ENCODE measurements at places on chromosomes 16 and 17.

DNA sequence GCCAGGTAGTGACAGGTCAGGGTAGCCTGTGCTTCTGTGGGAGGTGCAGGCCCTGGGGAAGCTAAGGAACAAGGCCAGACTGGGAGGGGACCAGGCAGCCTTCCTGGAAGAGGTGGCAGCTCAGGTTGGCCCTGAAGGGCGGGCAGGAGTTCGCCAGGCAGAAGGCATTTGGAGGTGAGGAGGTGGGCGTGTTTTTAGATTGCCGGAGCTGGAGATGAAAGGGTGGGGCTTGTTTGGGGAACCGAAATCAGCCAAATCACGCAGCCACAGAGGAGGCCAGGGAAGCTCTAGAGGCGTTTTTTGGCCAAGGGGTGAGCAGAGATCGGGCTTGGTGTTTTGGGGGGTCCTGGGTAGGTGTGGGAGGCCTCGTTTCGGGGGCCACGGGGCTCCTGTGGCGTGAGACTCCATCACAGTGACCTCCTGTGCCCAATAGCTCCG lies 7.6 kb downstream of the ADCY7 start:
- no peak for DNase-seq

- no peak for DNase-seq
These were observed 6.0 kb downstream of the TIMM22 start for GRCh38 chr17:1002771-1003555.

DNA sequence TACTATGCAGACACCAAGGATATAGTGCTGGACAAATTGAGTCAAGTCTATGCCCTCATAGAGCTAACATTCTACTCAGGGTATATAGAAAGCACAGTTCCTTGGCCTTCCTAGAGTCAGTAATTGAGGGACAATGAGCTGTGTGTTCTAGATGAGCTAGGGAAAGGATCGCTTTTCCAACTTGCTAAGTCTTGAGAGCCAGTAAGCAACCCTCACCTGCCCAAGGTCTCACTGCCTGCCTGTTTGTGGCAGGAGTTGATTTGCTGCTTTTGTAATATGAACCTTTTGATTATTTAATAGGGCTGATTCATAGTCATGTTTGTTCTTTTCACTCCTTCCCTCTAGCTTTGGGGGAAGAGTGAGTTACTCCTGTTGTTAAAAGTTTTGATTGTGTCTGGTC lies 6.5 kb downstream of the DDX42 start:
- no peak for DNase-seq

DNA sequence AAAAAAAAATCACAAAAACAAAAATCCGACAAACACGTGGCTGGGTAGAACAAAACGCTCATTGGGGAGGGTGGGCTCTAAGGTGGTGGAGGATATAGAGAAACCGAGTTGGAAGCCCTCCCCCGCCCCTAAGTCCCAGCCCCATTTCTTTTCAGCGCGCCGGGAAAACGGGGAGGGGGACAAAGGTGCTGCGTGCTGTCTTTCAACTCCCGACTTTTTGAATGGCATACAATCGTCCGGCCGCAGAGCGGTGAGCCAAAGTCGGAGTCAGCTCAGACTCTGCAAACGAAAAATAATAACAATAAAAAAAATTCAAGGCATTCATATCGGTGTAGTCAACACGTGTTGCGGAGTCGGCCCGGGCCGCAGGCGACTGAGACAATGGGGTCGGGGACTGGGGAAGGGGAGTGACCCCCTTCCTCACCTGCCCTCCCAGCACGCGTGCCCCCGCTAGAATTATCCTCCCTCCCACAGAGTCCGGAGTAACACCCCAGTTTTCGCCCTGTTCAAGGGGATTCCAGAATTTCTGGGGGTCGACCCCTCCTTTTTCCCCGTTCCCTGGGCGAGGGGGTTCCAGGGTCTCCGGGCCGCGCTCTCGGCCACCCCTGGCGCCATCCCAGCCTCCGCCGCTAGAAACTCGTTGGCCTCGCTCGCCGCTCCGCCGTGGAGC lies 1.7 kb upstream of the IGF2BP1 start:
- DNase-seq = no peak

GRCh38 chr16:56741399-56741798 lies 11.5 kb downstream of the NUP93 start:
- no peak for DNase-seq

GRCh38 chr16:52271088-52271750 lies 275.7 kb downstream of the TOX3 start:
- DNase-seq = no peak

- DNase-seq = no peak
These were observed 162.2 kb upstream of the TOM1L1 start for GRCh38 chr17:54738496-54738895.

- no peak for DNase-seq
These were observed 183.6 kb downstream of the MYO1D start for GRCh38 chr17:32693194-32693897.

DNA sequence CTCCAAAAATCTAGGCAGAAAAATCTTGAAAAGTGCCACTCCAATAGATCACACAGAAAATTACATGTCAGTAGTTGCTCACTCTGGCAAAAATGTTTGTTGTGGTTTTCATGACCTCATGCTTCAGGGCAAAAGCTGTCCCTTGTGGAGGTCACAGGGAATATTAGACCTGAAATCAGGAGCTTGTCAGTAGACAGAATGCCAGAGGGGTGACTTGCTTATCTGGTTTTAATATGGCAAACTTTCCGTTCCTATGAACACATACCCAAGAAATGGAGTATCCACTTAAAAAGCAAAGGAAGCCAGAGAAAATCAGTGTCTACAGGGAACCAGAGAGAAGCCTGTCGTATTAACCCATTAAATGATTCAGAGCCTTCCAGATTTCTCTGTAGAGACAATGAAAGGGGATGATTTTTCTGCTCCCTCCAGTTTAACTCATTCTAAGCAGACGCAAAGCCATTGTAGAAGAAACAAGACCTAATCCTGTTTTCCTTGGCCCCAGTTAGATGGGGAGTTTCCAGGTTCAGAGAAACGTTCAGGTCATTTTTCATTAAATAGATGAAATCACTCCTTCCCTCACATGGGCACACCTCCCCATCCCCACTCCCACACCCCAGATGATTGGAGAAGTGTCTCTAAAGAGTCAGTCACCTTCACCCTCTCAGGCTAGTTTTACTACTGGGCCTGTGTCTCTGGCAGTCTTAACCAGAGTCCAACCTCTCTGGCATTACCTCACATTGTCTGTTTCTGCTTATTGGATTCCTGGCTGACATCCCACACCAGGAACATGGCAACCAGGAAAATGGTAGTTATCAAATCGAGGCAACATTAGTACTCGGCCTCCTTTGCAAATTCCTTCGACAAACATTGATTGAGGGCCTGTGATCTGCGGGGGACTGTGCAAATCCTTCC lies 6.0 kb downstream of the SOX9 start:
- DNase-seq = no peak

- DNase-seq = no peak
These were observed 8.4 kb upstream of the ARHGAP17 start for GRCh38 chr16:25023556-25023955.

GRCh38 chr16:69179328-69180010 lies 7.5 kb upstream of the SNTB2 start:
- no peak for DNase-seq

- no peak for DNase-seq
These were observed 21.8 kb downstream of the CDH8 start for GRCh38 chr16:62014319-62014923.

GRCh38 chr17:82970067-82970466 lies 109.3 kb upstream of the METRNL start:
- no peak for DNase-seq

DNA sequence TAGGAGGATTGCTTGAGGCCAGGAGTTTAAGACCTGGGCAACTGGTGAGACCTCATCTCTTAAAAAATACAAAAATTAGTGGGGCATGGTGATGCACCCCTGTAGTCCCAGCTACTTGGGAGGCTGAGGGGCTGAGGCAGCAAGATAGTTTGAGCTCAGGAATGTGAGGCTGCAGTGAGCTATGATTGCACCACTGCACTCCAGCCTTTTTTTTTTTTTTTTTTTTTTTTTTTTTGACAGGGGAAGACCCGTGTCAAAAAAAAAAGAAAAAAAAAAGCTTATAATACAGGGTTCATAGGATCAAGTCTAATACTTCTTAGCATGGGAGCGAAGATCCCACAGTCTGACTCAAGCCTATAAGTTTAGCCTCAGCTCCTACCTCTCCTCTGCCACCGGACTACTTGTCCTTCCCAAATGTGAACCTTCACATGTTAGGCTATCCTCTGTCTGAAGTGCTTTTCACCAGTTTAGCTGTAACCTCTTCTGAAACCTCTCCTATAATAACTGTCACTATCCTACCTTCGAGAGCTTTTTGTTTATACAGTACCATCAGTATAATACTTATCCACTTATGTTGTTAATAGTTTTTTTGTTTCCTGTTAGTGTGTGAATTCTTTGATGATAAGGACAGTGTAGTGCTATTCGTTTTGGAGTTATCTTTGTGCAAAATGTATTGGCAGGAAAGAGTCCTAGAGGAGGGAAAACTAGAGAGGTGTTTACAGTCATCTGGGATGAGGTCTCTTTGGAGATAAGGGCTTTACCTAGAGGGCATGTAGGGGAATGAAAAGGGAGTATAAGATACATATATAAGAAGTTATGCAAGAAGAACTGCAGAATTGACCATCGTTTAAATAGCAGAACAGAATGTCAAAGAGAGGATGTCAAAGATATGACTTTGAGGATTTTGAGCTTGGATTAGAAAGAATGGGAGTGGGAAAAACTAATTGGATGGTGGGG lies 15.5 kb downstream of the CPD start:
- DNase-seq = no peak

DNA sequence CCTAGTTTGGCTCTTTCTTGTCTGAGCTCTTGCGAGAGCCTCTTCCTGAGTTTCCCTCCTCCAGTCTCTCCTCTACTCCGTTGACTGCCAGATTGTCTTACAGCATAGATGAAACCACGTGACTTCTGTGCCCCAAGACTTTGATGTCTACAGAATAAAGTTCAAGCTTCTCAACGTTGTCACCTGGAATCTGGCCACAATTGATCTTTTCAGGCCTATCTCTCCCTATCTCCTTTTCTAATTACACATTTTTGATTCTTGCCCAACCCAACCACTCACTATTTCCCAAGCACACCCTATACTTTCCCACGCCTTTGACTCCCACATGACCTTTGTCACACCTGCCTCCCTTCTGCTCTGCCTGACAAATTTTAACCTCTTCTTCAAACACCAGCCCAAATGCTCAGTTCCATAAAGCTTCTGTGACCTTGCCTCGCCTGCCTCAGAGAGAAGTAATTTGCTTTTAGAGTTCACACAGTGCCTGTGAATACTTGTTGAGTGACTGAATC lies 52.4 kb upstream of the PMFBP1 start:
- no peak for DNase-seq

GRCh38 chr17:72400863-72401262 lies 280.0 kb downstream of the SOX9 start:
- DNase-seq = no peak

- DNase-seq = no peak
These were observed 9.0 kb downstream of the SRR start for GRCh38 chr17:2312736-2313135.

DNA sequence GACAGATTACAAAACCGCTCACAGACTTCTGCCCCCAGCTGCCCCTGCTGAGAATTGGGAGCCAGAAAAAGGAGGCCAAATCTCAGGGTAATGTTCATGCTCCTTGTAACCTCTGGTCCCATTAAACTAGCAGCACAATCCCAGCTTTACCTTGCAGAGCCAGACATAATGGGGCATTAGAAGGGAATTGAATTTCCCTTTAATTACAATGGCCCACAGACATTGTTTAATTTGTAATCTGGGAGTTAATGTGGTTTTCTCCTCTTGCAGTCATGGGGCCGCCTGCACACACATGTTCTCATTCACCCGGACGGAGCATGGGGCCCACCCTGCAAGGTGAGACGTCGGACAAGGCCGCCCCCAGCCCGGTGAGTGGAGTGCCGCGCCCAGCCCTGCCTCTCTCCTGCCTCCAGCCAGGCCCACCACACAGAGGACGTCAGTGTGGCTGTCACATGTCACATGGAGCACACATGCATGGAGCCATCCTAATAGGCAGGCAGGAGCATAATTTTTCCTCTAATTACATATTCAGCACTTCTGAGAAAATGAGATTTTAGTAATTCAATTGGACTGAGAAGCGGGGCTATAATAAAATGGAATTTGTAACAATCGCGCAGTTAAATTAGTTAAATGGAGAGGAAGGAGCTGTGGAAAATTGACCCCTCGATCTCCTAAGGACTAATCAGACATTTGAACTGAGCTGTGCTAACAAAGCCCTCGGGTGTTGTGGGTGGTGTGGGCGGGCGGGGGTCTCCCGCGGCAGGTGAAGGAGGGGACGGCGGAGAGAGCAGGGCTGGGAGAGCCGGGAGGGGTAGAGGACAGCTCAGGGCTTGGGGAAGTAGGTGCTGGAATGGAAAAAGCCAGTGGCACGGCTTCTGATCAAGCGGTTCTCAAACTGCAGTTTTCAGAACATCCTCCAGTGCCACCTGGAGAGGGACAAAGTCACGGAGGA lies 87.7 kb downstream of the ENGASE start:
- no peak for DNase-seq

- no peak for DNase-seq
These were observed 46.9 kb downstream of the RMI2 start for GRCh38 chr16:11392041-11392581.

- no peak for DNase-seq
These were observed 12.9 kb downstream of the G6PC1 start for GRCh38 chr17:42913522-42913921.

DNA sequence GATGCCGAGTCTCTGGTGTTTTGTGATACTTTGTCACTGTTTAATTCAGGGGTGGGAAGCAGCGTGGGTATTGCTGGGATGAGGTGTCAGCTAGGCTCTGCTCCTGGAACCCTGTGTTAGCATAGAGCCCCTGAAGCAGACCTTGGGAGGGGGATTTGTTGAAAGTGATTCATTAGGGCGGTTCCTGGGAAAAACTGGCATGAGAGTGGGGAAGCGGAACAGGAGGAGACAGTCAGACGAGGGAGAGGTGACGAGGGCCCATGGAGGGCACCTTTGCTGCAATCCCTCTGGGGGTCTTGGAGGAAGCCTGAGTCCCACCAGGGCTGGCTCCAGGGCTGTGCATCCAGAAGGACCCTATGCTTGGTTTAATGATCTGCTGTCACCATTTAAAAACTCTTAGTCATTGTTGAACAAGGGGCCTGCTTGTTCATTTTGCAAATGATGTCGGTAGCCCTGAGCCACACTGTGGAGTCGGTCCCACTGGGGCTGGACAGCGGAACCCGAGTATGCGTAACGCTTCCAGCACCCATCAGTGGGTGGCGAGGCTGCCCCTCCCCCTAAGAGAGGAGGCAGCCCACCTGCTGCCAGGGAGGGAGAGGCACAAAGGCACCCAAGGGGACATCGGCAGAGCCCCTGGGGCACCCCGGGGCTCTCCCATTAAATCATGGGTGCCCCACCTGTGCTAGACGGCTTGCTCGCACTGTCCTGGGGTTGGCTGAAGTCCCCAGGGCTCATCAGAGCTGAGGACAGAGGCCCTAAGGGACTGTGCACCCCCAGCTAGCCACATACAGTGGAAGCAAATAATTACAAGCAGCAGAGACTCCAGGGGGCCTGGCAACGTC lies 35.4 kb downstream of the WFDC1 start:
- DNase-seq = no peak

Data from T follicular helper cell (primary cell).